ENCODE measurements at places on chromosomes 7 and 10.

DNA sequence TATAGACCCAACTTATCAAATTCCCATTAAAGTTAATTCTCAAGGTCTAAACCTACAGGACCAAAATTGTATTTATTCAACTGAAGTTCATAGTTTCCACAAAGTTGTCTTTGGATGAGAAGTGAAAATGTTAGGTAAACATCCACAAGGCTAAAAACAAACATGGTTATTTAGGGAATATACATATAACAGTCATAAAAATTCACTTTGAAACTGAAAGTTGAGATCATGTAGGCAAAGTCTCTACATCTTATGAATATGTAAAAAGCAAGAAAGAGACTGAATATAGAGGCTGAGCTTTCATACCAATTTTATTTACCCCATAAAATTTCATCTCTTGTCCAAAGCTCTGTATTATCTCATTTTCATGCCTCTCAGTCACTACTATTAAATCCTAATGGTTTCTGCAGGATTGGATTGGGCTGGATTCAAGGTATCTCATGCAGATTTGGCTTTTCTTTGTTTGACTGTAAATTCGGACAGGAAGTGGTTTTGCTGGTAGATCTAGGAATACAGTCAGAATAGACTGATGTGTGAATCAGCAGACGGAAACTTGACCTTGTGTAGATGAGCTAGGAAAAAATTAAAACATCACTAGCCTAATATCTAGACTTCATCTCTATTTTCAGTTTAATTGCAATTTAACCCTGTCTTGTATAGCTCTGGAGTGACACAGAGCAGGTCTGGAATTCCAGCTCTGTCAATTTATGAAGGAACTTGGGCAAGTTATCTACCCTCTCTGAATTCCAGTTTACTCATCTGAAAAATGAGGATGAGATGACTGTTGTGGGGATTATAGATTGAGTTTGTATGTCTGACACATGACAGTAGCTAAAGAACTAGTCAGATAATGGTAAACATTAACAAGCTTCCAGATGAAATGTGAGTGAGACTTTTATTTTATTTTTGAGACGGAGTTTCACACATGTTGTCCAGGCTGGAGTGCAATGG, 27.3 kb upstream of the SKAP2 start:
- DNase-seq = no peak

DNA sequence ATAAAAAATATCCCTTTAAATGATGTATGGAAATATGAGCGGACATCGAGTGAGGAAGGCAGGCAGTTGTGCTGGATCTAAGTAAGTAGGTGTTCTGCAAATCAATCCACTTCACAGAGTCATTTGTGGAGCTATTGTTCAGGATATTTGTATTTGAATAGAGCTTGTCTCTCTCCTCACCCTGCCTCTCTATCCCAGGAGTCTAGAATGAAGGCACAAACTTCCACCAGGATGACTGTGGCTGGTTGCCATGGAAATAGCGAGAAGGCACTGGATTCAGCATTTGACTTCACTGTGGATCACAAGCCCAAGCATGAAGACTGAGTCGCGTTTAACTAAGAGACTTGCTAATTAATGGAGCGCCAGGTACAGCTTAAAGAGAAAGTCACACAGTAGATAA, 53.2 kb downstream of the NPY start:
- no peak for DNase-seq

- DNase-seq = no peak
Measured at GRCh38 chr7:104179178-104179577, 28.6 kb downstream of the ORC5 start.

DNA sequence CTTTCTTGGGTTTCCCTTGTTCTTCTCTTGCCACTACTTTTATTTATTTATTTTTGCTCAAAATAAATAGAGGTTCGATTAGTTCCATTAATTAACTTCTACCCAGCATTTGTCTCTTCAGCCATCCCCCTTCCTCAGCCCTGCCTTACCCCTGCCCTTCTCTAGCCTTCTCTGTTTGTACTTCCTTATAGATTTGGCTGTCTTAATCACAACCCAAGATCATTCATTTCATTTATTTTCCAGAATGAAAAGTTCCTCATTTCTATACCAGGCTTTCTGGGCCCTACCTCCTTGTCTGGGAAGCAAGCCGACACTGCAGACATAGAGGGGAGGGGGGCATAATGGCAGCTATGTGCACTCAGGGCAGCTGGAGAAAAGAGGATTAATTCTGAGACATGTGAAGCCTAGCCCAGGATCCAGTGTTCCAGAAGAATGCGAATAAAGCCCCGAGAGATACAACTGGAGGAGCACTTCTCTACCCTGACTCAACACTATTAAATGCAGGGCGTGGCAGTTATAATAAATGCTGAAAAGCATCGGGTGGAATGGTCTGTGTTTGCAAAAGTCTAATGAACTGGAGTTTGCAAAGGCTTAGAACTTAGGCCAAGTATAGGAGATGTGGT, 6.4 kb upstream of the PDCD4 start:
- DNase-seq = no peak

DNA sequence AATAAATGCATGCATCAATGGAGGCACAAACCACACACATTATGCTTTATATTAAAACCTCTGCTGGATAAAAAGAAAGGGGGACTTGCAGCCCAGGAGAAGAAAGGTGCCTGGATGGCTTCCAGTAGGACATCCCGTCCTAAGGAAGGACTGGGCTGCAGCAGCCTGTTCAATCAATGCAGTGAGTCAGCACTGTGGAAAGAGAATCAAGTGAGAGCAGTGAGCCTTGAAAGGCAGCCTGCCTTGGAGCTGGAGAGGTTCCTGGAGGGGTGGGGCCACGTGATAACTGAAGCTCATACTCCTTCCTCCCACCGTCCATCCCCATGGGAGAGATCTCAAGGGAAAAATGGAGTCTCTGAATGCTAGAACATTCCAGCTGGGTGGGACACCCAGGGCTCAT, 501.2 kb downstream of the ADRA2A start:
- DNase-seq = no peak

- DNase-seq = no peak
Measured at GRCh38 chr10:62817121-62817765, 1.1 kb upstream of the EGR2 start.

DNA sequence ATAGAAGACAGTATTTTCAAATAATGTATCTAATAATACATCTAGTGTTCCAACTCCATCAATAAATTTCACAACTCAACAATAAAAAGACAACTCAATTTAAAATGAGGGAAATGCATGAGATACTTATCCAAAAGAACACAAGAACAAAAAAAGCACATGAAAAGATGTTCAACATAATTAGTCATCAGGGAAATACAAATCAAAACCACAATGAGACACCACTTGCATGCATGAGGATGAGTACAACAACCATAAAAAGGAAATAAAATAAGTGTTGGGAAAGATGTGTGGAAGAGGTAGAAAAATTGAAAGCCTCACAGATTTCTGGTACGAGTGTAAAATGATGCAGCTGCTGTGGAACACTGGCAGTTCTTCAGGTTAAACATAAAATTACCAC, 111.6 kb upstream of the PTPRZ1 start:
- DNase-seq = no peak

DNA sequence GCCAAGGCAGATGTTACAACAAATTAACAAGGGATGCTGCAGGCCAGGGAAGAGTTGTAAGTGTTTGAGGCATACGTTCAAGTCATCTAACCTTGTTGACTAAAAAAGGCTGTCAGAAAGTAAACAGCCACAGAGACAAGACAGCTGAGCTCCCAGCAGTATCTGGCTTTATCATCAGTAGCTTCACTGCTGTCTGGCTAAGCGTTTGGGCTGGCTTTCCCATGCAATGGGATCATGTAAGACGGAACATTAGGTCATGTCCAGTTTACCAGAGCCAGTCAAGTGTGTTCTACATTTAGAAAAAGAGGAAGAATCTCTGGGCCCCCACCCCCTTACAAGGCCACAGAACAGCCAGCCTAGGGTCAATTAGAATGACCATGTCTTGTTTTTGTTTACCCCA, 51.3 kb upstream of the GSAP start:
- DNase-seq = no peak

- no peak for DNase-seq
Measured at GRCh38 chr10:21047511-21047910, 150.4 kb upstream of the NEBL start.

DNA sequence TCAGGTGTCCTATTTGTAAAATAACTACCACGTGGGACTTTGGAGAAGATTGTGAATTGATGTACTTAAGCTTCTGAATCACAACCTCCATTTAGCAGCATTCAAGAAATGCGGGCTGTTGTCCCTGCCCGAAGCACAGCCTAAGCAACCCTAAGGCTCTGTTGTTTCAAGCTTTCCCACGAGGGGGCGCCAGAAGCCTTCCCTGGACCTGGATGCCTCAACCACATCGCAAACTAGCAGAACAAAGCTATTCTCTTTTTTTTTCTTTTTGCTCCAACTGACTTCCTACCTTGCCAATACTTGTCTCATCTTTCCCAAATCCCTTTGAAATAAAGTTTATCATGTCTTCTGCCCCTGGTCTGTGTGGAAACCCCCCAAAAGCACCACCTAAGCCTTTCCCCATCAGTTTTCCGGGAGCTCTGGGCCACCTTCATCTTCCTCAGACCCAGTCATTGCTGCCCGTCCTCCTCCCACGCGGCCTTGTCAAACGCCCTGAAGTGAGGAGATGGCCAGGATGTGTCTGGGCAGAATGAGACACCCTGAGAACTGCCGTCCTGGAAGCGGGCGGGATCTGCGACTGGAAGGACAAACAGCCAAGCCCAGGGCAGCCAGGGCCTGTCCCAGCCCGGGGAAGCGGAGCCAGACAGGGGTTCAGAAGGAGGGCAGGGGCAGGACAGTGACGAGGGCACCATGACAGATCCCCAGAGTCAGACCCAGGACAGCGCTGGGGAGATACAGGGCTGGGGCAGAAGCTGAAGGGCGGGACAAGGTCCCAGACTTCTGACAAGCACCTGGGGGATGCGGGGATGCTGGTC, 112.7 kb downstream of the SLIT1 start:
- peak; percentile 82 for DNase-seq
